Fibroblast of villous mesenchyme (primary cell): ENCODE measurements at places on chromosomes 1 and 21. TPM values are rescaled to one million over a fixed set of nuclear protein-coding genes. Genes with fewer than 3 reads are reported as not detected.

The COL24A1 gene
- 2.3 and 3.9 TPM in 2 replicates for total RNA-seq

The DEPDC1 gene
- total RNA-seq = 12.6 and 30.2 TPM in 2 replicates

The OR2AK2 gene
- under 0.01 TPM in 1 of 2 replicates, not detected in the other for total RNA-seq

DNA sequence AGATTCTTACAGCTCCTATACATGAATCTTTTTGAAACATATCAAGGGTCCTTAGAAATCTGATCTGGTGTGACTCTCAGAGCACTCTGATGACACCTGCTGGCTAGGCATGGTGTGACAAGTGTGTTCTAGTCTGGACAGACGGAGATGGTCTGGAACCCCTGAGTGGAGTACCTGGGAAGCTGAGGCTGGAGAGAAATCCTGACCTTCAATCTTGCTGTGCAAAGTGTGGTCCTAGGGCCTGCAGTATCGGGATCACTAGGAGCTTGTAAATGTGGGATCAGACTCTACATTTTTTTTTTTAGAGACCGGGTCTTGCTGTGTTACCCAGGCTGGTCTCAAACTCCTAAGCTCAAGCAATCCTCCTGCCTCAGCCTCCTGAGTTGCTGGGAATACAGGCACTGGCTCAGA is 78.6 kb upstream of the SOD1 start:
- DNase-seq = peak; percentile 50

GRCh38 chr1:24914226-24915069 is 15.6 kb downstream of the RUNX3 start:
- DNase-seq = peak; percentile 20

DNA sequence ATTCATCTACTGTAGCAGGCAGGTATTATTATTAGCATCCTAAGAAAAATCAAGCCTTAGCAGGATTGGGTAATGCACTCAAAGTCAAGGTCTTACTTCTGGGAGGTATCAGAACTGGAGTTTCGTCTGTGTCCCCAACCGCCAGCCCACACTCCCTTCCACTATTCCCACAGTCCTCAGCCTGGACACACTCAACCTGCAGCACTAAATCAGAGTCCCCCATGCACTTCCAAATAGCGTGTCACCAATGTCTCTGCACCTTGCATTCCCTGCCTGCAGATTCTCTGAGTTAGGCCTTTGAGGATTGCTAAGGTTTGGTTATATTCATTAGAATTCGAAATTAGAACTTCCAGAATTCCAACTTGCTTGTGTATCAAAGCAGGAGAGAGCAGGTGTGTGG is 3.9 kb downstream of the LYPD8 start:
- no peak for DNase-seq

GRCh38 chr1:28965271-28965870 is 51.0 kb downstream of the EPB41 start:
- DNase-seq = no peak

- no peak for DNase-seq
Measured at GRCh38 chr1:44347280-44347679, 7.8 kb downstream of the ERI3 start.

GRCh38 chr1:245091171-245091621 is 63.6 kb upstream of the KIF26B start:
- peak; percentile 39 for DNase-seq

DNA sequence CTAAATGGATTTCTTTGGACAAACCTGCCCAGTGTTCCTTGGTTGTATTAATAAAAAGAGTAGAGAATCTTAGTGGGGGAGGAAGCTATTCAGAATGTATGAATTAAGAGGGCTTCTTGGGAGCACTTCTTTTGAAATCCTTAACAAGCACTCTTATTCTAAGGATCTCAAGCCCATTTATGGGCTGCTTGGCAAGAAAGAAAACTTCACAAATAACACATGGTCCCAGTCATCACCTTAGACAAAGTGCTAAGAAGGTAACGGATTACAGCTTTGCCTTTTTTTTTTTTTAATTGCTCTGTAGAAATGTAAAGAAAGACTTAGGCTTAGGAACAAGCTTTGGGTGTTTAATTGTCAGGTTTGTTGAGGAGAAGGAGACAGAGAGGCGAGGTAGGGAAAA is 76.6 kb upstream of the IPO9 start:
- DNase-seq = no peak
